Thoracic aorta (tissue), 2 donors: ENCODE measurements at places on chromosomes 12 and 14.

- no peak for DNase-seq
Measured at GRCh38 chr12:88419794-88420193, 160.5 kb downstream of the KITLG start.

DNA sequence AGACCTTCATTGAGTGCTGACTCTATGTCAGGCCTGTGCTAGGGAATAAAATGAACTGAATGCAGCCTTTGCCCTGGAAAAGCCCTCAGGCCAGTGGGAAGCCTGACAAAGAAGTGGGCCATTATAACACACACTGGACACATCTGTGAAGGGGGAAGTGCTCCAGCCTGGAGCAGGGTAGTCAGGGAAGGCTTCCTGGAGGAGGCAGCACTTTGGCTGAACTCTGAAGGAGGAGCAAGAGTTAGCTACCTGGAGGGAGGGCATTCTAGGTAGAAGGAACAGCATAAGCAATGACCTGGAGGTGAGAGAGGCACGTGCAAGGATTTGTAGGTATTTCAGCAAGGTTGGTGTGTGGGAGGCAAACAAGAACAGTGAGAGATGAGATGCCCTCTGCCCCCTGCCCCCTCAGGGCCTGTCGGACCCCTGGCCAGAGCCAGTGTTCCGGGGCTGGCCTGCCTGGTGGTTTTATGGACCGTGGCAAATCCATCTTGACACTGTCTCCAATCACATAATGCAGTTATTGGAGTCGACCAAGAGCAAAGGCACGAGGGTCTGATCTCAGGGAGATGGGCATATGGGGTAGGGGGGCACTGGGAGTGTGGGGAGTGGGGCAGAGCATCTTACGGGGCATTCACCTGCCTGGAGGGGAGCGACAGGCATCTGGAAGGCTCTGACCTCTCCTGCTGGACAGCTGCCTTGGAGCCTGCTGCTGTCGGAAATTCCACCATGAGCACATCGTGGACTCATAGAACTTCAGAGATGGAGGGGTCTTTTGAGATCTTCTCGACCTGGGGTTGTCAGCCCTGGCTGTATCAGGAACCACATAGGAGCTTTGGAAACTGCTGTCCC is 2.7 kb upstream of the FAM222A start:
- DNase-seq, result no peak

DNA sequence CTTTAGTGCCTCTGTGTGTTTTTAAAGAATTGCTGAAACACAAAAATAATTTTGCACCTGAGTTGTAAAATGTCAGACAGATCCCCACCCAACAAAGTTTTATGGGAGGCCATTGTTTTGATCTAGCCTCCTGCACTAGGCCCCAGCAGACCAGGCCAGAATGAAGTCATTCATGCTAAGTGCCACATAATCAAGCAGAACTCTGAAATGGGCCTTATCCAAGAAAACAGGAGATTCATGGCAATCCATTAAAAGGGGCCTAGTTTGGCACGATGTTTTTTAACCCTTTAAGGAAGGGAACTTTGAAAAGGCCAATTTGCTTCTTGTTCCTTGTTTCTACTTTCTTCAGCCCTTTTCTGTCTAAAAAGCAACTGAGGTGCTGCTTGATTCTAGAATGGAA is 260.9 kb downstream of the ITPR2 start:
- DNase-seq, result no peak

DNA sequence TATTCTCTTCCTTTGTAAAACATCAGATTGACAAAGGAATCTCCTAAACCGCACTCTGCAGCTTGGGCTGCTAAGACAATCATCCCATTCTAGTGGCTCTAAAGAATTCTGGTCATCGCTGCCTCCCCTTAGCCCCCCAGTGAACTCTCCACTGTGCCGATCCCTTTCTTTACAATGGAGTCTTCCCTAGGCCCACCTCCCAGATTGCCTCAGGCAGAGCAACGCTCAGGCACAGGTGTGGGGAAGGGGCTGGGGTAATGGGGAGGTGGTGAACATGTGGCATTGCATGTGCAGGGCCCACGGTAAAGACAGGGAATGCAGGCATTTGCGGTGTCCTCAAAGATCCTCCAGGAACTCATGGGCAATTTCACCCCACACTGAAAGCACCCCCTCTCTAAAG is 86.3 kb downstream of the PLEKHG3 start:
- no peak for DNase-seq

- no peak for DNase-seq
Measured at GRCh38 chr14:99615497-99616157, 11.6 kb upstream of the CCDC85C start.

- DNase-seq, result no peak
Measured at GRCh38 chr12:46265102-46265501, 3.7 kb downstream of the SLC38A1 start.

GRCh38 chr12:117084405-117085317 is 14.6 kb downstream of the TESC start:
- DNase-seq, result no peak

GRCh38 chr14:88188745-88189416 is 134.2 kb downstream of the KCNK10 start:
- DNase-seq, result no peak

DNA sequence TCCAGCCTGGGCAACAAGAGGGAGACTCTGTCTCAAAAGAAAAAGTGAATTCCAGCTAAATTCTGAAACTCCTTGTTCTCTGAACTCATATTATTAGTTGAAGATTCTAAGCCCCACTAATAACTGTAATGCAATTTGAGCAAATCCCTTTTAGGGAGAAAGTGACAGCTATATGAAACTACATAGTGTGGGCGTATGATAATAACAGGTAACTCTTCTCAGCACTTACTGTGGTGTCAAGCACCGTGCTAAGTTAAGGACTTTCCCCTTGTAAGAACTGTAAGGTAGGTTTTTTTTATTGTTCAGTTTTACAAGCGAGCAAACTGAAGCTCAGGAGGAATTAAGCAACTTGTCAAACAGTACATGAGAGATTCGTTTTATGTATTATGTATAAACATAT is 5.4 kb downstream of the ANKRD13A start:
- no peak for DNase-seq

- no peak for DNase-seq
Measured at GRCh38 chr12:17159506-17160300, 553.7 kb upstream of the LMO3 start.

GRCh38 chr12:122322501-122322900 is 56.2 kb upstream of the VPS33A start:
- no peak for DNase-seq

- DNase-seq, result no peak
Measured at GRCh38 chr12:75579552-75579951, 68.1 kb upstream of the KRR1 start.

GRCh38 chr14:64220466-64220865 is 73.7 kb downstream of the ESR2 start:
- DNase-seq, result no peak

GRCh38 chr12:46958599-46959290 is 120.7 kb upstream of the PCED1B start:
- DNase-seq, result no peak

- no peak for DNase-seq
Measured at GRCh38 chr12:95637471-95638155, 86.3 kb upstream of the USP44 start.

DNA sequence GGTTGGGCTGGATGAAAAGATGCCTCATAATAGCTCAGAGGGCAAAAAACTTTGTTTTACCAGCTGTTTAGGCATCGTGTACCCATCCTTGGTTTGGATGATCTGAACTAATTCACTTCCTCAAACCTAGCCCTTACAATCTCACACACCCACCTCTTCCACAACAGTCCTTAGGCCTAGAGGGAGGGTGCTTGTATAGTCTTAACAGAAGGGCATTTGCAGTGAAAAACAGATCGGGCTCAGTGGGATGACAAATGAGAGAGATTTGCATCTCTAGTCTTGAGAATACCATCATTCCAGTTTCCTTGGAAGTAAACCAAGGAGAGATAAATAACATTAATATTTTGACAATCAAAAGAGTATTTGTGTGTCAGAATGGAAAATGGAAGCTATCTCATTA is 11.0 kb downstream of the SLCO1A2 start:
- no peak for DNase-seq

GRCh38 chr14:72781561-72782508 is 112.1 kb downstream of the DPF3 start:
- DNase-seq, result no peak

- DNase-seq, result no peak
Measured at GRCh38 chr14:26959972-26960660, 362.3 kb upstream of the NOVA1 start.

DNA sequence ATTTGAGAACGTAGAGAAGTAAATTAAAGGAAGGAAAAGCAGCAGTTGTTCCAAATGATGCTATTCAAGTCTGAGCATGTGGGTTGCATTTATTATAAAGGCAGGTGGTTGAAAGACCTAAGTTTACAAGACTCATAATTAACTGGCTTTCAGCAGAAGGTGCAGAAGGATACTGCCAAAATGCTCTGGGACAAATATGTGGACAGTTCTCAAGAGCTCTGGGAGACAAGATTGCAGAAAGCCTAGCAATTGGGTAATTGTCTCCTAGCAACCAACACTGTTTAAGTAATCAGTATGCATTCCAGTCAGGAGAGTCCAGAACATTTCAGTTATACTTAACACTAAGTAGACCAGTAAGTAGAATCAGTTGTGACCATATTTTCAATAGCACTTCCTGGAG is 131.5 kb downstream of the GPR135 start:
- DNase-seq, result no peak
